ENCODE measurements at places on chromosomes 3 and 15.

DNA sequence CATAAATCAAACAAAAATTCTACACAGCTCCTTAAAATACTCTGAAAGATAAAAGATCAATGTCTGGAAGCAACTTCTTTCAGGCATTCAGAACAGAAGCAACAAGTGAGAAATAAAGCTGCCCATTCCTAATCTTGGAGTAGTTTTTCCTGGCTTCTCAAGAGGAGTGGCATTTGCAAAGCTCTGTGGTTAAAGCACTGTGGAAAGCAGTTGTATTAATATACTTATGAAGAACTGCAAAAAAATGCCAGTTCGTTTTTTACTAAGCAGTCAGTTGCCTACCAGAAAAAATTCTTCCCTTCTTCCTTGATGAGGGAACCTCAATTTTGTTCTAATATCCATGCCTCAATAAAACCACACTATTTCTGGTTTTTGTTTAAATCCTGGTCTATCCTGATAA is 197.8 kb downstream of the TNIK start:
- no peaks in the 10 kb centered on the region for H3K36me3 ChIP-seq
- no peak overlapping the region for H3K4me3 ChIP-seq
- no peaks in the 10 kb centered on the region for H3K27me3 ChIP-seq

DNA sequence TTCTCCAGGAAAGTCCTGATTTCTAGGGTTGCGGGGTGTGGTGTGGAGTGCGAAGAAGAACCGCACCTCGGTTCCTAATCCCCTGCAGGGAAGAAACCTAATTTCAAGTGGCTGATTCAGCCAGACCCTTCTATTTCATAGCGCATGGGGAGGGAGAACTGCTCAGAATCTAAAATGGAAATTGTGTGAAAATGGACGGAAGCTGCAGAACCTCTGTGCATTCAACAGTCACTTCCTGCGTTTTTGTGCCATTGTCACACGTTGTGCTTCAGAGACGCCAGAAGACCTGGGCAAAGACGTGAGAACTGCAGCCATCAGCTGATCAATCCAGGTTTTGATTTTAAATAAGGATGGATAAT is 1.2 kb downstream of the SIDT1 start:
- peak overlapping the region; percentile 50 for H3K4me3 ChIP-seq
- peaks cover 22% of the 10 kb centered on the region for H3K27me3 ChIP-seq

- no peak overlapping the region for H3K27ac ChIP-seq
- H3K27me3 ChIP-seq, result peaks cover 2% of the 10 kb centered on the region
- no peaks in the 10 kb centered on the region for H3K36me3 ChIP-seq
- no peak for DNase-seq
- no peak overlapping the region for H3K4me3 ChIP-seq
Measured at GRCh38 chr15:75192307-75192706, 9.4 kb upstream of the C15orf39 start.

- peaks cover 10% of the 10 kb centered on the region for H3K4me1 ChIP-seq
- no peak overlapping the region for H3K4me3 ChIP-seq
- no peaks in the 10 kb centered on the region for H3K36me3 ChIP-seq
- no peak for DNase-seq
- H3K27me3 ChIP-seq, result no peaks in the 10 kb centered on the region
Measured at GRCh38 chr15:62977952-62978811, 64.4 kb upstream of the TPM1 start.

DNA sequence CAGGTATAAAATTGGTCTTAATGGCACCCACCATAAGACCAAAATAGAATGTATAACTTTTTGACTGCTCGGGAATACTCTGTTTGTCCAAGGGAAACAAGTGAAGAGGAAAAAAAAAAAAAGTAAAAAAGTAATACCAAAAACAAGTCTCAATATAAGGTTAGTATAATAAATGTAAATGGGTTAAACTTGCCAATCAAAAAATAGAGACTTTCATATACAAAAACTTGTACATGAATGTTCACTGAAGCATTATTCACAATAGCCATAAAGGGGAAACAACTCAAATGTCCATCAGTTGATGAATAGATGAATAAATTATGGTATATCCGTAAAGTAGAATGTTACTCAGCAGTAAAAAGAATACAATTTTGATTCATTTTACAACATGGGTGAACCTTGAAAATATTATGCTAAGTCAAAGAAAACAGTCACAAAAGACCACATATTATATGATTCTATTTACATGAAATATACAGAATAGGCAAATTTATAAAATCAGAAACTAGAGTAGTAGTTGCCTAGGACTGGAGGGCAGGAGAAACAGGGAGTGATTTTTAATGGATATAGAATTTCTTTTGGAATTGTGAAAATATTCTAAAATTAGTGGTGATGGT is 39.6 kb upstream of the FGD5 start:
- no peak for DNase-seq
- no peaks in the 10 kb centered on the region for H3K27me3 ChIP-seq
- no peaks in the 10 kb centered on the region for H3K36me3 ChIP-seq

GRCh38 chr15:89767411-89767915 is 8.7 kb upstream of the MESP2 start:
- peaks cover 10% of the 10 kb centered on the region for H3K4me1 ChIP-seq
- no peaks in the 10 kb centered on the region for H3K27me3 ChIP-seq
- no peaks in the 10 kb centered on the region for H3K36me3 ChIP-seq
- peak overlapping the region; percentile 40 for H3K27ac ChIP-seq
- DNase-seq, result no peak

- no peaks in the 10 kb centered on the region for H3K27me3 ChIP-seq
- H3K4me3 ChIP-seq, result no peak overlapping the region
- no peaks in the 10 kb centered on the region for H3K36me3 ChIP-seq
- H3K4me1 ChIP-seq, result no peaks in the 10 kb centered on the region
- no peak overlapping the region for H3K27ac ChIP-seq
Measured at GRCh38 chr3:42314411-42314810, 48.4 kb upstream of the CCK start.

DNA sequence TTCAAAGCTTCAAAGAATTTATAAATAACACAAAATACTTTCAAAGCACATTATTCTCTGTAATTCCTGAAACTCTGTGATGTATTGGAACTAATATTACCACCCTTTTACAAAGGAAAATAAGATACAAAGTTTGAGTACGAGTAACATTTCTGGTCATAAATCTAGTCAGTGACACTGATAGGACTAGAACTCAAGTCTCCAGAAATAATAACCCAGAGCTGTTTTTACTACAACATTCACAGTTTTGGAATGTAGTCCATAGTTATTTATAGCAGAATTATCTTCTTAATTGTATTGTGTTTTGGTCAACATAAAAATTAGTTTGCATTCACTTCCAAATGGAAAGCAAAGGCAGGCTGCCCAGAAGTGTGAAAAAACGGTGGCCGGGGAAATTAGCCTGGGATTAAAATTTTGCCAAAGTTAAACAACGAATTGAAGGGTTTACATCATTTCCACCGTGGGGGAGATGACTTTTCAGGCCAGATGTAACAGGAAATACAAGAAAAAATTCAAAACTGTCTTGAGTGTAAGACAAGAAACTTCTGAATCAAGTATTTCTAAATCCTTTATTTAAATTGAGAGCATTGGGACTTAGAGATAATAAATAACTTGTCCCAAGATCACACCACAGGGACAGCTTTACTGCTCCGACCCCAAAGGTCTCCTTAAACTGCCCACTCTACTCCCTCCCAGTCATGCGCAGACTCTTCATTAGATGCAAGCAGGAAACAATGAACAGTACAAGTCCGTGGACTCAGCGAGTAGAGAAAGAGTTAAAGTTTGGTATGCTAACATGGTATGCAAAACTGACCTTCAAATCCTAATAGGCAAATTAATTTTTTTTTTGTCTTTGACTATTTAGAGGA is 74.3 kb upstream of the VGLL4 start:
- DNase-seq, result no peak
- peaks cover 10% of the 10 kb centered on the region for H3K4me1 ChIP-seq
- H3K4me3 ChIP-seq, result peak overlapping the region; percentile 95
- H3K27me3 ChIP-seq, result no peaks in the 10 kb centered on the region
